ENCODE measurements at places on chromosomes 7 and 10. TPM values are rescaled to one million over a fixed set of nuclear protein-coding genes. Genes with fewer than 3 reads are reported as not detected.

MMD2 gene
- total RNA-seq, result not detected

TFEC gene
- 19.0 TPM for total RNA-seq

WEE2 gene
- total RNA-seq, result not detected

FAM25A gene
- total RNA-seq, result not detected

MYL10 gene
- total RNA-seq, result not detected

ATG9B gene
- total RNA-seq, result not detected

DEPP1 gene
- 460 TPM for total RNA-seq

PCLO gene
- total RNA-seq, result 20.9 TPM

DNA sequence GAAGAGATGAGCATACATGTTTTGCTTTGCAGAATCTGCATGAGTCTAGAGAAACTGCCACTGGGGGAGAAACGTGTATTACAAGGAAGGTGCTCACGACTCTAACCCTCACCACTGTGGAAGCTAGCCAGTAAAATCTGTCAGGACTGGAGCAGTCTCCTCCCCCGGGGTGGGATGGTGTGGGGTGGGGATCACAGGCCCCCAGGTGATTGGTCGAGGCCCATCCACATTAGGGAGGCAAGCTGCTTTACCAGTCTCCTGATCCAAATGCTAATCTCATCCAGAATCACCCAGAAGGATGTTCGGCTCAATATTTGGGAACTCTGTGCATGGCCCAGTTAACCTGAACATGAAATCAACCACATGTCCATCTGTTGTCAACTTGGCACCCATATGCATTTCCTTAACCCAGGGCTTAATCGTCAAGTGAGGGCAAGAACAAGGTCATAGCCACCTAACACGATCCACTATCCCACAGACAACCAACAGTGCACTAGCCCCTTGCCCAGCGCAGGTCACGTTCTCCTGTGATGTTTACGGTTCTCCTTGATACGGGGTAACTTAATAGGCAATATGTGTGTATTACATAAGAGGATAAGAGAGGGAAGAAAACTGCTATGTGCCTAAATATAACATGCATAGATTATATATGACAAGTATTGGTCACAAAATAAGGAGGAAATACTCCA, 40.8 kb downstream of the DNAJB6 start:
- DNase-seq, result no peak
- H3K27me3 ChIP-seq, result no peaks in the 10 kb centered on the region
- no peak overlapping the region for H3K4me3 ChIP-seq
- no peaks in the 10 kb centered on the region for H3K4me1 ChIP-seq
- H3K36me3 ChIP-seq, result no peaks in the 10 kb centered on the region

DNA sequence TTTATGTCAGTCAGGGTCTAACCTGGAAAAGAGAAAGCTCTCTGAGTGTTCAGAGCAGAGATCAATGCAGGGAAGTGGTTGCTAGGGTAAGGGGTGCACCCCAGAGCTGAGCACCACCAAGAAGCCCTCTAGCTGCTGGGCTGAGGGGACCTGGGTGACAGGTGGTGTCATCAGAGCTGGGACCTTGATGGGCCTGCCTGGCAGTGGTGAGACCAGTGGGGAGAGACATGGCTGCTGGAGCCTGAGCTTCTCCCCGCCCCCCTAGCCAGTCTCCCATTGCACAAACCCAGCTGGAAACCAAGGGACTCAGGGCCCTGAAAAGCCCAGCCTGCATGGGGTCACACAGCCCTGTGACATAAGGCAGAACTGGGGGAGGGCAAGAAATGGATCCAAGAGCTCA, 49.1 kb upstream of the OSBPL3 start:
- no peak overlapping the region for H3K4me3 ChIP-seq
- no peak overlapping the region for H3K27ac ChIP-seq
- no peaks in the 10 kb centered on the region for H3K27me3 ChIP-seq
- no peaks in the 10 kb centered on the region for H3K4me1 ChIP-seq
- DNase-seq, result no peak
- no peaks in the 10 kb centered on the region for H3K36me3 ChIP-seq

GRCh38 chr10:8921568-8921967, 867.1 kb downstream of the GATA3 start:
- H3K36me3 ChIP-seq, result no peaks in the 10 kb centered on the region
- no peaks in the 10 kb centered on the region for H3K27me3 ChIP-seq
- H3K27ac ChIP-seq, result no peak overlapping the region
- H3K4me1 ChIP-seq, result no peaks in the 10 kb centered on the region
- DNase-seq, result no peak

DNA sequence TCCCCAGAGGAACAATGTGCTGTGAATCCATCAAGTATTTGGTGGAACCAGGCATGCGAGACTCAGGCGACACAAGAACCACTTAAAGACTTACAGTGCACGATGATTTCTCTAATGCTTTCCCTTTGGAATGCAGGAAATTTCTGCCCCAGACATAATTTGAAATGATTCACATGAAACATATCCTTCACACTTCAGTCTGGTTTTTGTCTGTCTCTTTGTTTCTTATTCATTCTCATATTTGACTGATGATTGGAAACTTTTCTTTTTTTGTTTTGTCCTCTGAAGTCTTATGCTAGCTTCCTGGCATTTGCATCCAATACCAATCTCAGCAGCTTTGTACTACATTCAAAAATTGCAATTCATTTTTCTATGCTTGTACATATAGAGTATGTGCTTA, 502.8 kb downstream of the PHTF2 start:
- no peaks in the 10 kb centered on the region for H3K36me3 ChIP-seq
- H3K4me1 ChIP-seq, result no peaks in the 10 kb centered on the region
- H3K4me3 ChIP-seq, result no peak overlapping the region
- DNase-seq, result no peak
- H3K27ac ChIP-seq, result no peak overlapping the region

DNA sequence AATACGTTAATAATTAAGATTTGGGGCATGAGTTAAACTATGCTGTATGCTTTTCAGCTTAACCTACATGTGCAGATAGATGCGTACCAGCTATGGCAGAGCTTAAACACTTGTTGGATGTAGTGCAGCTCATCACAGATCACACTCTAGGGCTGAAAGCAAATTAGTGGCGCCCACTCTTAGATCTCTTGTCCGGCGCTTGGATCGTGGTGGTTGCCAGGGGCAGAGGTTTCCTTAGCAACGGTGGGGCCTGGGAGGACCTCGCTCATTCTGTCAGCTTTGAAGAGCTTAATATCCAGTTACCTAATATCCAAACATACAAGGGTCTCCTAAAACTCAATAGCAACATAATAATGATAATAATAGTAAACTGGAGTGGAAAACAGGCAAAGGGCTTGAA, 548.2 kb upstream of the PFKP start:
- no peak overlapping the region for H3K27ac ChIP-seq
- H3K4me1 ChIP-seq, result no peaks in the 10 kb centered on the region
- no peaks in the 10 kb centered on the region for H3K27me3 ChIP-seq
- DNase-seq, result no peak

DNA sequence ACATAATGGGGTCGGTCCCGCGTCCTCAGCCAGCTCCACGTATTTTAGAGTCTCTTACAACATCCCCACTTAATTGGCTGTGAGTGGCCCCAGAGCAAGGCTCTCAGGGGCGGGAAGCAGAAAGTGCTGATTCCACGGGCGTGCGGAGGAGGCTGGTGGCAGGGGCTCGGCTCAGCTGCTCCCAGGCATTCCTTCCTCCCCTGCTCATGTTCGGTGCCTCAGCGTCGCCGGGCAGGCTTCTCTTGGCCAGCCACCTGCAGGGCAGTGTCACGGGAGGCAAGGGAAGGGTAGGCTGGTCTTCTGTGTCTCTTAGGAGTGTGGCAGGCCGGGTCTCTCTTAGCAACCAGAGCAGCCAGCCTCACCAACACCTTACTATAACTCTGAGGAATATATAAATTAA, 33.8 kb downstream of the IL15RA start:
- peak overlapping the region; percentile 21 for H3K4me3 ChIP-seq
- peak overlapping the region; percentile 98 for H3K27ac ChIP-seq

- H3K4me3 ChIP-seq, result no peak overlapping the region
- no peak for DNase-seq
- H3K36me3 ChIP-seq, result no peaks in the 10 kb centered on the region
- no peak overlapping the region for H3K27ac ChIP-seq
- H3K4me1 ChIP-seq, result peaks cover 12% of the 10 kb centered on the region
These were observed 63.3 kb upstream of the PDLIM1 start for GRCh38 chr10:95354110-95354509.

- DNase-seq, result no peak
- H3K27me3 ChIP-seq, result no peaks in the 10 kb centered on the region
- no peak overlapping the region for H3K4me3 ChIP-seq
These were observed 179.7 kb downstream of the ANK3 start for GRCh38 chr10:60209874-60210570.

DNA sequence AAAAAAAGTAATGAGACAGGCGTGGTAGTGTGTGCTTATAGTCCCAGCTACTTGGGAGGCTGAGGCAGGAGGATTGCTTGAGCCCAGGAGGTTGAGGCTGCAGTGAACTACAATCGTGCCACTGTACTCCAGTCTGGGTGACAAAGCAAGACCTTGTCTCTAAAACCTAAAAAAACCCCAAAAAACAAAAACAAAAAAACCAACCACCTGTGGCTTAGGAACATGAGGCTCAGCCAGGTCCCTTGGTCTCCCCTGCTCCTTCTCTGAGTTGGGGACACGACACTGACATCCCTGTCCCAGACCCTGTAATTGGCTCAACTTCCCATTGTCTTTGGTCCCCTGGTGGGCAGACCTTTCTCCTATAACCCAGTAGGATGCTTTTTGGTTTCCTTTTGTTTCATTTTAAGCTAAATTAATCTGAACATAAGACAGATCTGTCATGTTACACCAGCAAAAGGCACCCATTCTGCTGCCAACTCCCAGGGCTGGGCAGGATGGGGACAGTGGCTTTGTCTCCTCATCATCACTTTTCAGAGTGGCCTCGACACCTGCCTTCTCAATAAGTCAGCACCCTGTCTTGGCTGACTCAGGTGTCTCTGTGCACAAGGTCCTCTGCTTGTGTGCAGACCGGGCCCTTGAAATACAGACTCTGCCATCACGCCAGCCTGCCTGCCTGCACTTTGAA, 74.4 kb downstream of the MYL10 start:
- H3K27me3 ChIP-seq, result no peaks in the 10 kb centered on the region
- H3K4me1 ChIP-seq, result no peaks in the 10 kb centered on the region
- no peak for DNase-seq
- H3K27ac ChIP-seq, result no peak overlapping the region
- H3K4me3 ChIP-seq, result no peak overlapping the region
- no peaks in the 10 kb centered on the region for H3K36me3 ChIP-seq

Data from breast epithelium (tissue), 4 donors.